ENCODE measurements at places on chromosomes 7 and 10.

DNA sequence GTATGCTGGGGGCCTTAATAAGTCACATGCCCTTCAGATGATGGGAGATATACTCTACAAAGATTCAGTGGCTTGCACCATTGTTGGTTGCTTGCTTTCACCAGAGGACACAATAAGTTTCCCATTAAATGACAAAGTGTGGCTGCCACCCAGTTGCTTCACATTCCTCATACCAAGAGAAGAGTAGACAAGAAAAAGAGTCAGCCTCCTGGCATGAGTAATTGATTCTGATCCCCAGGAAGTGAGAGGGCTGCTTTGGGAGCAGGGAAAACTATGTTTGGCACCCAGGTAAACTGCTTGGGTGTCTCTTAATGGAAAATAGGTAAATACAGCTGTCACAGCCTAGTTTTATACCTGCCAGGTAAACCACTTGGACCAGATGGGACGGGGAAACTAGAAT lies 66.7 kb upstream of the IL6 start:
- no peak for DNase-seq

DNA sequence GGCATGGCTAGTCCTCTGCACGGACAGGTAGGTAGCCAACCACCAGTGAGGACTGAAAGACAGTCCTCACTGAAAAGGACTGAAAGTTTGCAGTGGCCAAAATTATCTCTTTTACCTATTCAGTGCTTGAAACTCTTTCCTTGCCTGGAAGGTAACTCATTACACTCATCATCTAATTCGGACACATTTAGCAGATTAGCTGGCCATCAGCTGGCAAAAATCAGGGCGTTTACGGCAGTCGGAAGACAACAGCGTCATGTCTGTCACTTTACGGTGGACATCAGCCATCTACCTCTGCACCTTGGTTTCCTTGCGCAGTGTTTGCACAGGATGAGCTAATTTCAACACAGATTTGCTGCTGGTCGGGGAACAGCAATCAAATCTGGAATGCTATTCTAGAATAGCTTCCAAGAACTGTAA lies 740 bp downstream of the ANXA7 start:
- no peak for DNase-seq

DNA sequence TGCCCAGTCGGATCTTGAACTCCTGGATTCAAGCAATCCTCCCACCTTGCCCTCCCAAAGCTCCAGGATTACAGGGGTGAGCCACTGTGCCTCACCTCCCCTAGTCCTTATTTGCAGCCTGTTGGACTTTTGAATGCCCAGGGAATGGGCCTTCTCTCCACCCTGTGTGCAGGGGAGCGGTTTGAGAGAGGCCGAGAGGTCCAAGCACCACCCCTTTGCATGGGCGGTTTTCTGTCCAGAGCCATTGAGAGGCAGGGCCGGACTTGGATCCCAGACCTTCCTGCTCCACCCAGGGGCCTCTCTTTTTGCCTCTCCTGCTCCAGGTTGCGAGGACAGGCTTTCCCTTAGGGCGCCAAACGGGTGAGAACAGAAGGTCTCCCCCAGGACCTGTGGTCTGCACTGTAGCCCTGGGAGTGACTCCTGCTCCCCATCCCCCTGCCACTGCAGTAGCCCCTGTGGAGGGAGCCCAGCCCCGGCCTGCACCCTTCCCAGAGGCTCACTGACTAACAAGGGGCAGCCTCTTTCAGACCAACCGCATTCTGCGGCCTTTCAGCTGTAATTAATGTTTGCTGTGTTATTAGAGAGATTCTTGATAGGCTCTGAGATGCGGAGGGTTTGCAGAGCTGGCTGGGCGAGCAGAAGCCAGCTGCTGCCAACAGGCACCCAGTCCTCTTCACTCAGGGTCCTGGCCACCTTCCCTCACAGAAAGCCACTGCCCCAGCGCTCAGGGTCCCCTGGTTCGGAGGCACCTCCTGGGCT lies 57.9 kb downstream of the ELFN1 start:
- DNase-seq = no peak

DNA sequence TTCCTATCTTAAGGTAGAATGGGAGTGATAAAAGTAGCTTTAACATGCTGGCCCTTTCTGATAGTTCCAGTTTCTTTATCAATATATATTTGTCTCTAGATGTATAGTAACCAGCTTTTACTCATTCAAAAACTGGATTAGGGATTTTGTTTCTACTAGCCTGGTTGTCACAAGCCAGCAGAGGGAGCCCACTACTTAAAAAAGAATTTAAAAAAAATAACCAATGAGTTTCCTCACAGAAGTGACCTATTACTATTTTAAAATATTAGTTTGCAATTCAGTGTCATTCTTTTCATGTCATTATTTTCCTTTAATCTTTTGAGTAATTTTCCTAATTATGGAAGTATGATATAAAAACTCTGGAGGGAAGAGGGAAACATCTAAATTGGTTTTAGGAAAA lies 142.1 kb downstream of the PHTF2 start:
- DNase-seq = no peak

GRCh38 chr10:129883626-129884397 lies 80.3 kb downstream of the EBF3 start:
- DNase-seq = no peak

GRCh38 chr7:50558294-50559053 lies 6.7 kb downstream of the DDC start:
- DNase-seq = no peak

GRCh38 chr10:110600487-110601101 lies 33.1 kb downstream of the SMC3 start:
- DNase-seq = no peak

GRCh38 chr10:88835910-88836221 lies 15.8 kb downstream of the ANKRD22 start:
- no peak for DNase-seq

GRCh38 chr10:125848371-125848770 lies 25.0 kb downstream of the BCCIP start:
- no peak for DNase-seq

- no peak for DNase-seq
Observed at GRCh38 chr7:152751449-152752141, 8.0 kb upstream of the ACTR3B start.

GRCh38 chr7:70870349-70870748 lies 261.6 kb upstream of the GALNT17 start:
- no peak for DNase-seq

DNA sequence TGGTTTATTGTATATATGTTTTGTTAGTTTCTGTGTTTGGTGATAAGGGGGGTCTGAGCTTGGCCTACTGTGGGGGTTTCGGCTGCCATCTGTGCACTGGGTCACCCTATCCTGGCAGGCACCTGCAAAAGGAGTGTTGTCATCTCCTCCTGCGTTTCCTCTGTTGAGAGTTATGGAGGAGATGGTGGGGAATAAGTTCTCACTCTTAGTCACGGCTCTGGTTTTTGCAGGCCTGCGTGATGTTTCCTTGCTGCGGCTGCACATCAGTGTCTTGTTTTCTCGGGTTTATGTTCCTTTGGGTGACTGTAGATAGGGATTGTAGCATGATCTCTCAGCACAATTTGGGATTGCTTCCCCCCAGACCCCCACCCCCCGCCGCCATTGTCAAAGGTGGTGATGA lies 36.8 kb downstream of the CCM2 start:
- no peak for DNase-seq

GRCh38 chr10:110919349-110919931 lies at the start of gene SHOC2:
TSS of gene SHOC2 (plus strand) at chr10:110919604. CDS start at chr10:110964359, 44,755 bp downstream.
- peak; percentile 99 for DNase-seq

DNA sequence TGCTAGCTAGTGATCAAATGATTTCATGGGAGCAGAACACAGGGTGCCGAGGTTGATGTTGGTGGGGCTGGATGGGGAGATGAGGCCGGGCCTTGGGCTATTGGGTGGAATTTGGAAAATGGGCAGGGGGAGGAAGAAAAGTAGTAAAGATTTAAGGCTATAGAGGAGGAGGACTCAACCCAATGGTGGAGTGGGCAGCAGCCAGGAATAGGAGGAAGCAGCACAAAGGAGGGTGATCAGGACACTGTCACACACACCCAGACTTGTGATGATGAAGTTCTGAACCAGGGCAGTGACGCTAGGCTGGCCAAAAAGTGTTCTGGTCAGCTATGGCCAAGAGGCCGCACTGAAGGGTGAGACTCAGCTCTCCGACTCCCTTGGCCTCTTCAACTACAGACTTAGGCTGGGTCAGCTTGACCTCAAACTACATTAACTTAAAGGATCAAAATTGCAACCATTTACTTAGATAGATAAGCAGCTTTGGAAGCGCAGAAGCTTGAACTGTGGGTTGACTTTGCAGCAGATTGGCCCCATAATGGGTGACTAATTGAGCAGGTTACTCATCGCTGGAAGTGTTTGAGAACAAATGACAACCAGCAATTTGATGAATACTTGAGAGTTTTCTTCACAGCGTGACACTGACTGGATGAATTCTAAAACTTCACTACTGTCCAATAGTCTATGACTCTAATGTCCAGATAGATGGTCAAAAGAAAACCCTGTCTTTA lies 29.4 kb upstream of the GPR26 start:
- DNase-seq = no peak

- no peak for DNase-seq
Observed at GRCh38 chr10:132433671-132434340, 36.8 kb downstream of the PWWP2B start.

- no peak for DNase-seq
Observed at GRCh38 chr10:120421250-120421649, 35.8 kb upstream of the PLPP4 start.

DNA sequence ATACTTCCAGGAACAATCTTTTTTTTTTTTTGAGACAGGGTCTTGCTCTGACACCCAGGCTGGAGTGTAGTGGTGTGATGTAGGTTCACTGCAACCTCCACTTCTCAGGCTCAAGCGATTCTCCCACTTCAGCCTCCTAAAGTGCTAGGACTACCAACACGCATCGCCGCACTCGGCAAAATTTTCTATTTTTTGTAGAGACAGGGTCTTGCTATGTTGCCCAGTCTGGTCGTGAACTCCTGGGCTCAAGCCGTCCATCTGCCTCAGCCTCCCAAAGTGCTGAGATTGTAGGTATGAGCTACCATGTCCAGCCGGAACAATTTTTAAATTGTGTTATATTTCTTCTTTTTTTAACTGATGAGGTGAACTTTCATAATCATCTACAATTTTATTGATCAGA lies 2.1 kb downstream of the ZNF511 start:
- DNase-seq = no peak

DNA sequence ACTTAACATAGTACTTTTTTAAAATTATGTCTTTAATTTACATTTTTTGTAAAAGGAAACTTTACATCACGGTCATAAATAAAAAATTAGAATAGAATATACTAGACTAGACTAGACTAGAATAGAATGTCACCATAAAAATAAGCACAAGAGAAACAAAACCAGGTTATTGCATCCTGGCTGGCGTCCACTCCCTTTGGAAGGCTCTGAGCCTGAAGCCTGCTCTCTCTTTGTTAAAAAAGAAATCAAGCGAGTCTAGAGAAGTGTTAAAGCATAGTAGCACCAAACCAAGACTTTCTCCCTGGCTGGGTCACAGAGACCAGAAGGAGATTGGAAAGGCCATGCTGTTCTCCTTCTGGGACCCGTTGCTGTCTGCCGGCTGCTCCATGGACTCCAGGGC lies 104.6 kb downstream of the C10orf105 start:
- no peak for DNase-seq

DNA sequence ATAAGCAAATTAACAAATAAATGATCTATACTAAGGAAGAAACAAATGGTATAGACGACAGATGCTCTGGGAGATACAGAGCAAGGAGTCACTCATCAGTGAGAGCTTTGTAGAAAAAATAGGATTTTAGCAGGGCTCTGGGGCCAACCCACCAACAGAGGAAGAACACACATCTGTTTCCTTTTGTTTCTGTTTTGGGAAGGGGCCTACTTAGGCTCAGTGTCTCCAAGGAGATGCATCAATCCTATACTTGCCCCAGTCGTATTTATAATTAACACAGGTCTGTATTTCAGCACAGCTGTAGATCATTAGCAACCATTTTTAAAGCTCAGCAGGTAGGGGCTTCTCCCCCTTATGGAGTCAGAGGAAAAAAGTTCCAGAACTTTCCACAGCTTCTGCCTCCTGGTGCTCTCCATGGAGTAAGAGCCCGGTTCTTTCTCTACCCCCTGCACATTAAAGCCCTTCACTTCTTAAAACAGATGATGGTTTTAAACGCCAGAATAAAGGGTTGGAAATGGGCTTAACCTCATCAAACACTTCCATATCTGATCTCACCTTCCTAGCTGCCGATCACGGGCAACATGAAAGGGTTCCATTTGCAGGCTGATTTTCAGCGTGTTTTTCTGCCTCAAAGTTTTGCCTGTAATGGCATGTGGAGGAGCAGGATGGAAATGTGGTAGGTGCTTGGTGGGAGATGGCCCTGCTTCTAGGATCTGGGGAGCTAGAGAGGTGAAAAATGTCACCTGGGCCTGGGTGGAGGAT lies 291.7 kb downstream of the TCF7L2 start:
- DNase-seq = no peak

DNA sequence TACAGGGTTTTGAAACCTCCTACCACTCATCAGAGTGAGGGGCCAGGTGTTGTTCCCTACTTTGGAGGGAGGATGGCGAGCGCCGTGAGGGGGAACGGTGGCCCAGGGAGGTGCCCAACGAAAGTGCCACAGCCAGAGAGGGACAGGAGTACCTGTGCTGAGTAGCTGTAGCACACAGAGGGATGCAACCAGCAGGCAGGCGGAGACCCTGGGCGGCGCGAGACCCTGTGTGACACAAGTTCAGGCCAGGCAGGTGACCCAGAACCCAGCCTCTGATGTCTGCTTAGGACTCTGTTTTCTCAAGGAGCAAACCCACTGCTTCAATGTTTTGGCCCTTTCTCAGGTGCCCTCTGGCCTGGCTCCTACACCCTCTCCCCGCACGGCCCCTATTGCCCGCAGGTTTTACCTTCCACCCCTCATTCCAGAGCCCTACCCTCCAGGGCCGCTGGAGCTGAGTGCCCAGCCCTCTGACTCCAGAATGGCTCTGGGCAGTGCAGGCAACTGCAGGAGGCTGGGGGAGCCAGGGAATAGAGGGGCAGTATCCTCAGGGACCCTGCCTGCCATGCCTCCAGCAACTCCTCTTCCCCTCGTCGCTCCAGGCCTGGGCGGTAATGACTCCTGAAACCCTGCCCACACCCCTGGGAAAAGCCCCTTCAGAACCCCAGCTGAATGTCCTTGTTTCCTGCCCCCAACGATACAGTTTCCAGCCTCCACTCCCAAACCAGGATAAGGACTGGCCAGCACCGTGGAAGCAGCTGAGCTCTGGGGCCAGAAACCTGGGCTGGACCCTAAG lies 164.1 kb upstream of the RHEB start:
- no peak for DNase-seq

- DNase-seq = no peak
Observed at GRCh38 chr10:29124864-29125263, 164.0 kb upstream of the LYZL1 start.

GRCh38 chr10:117734731-117735405 lies 192.3 kb downstream of the EMX2 start:
- no peak for DNase-seq

- DNase-seq = no peak
Observed at GRCh38 chr7:140082770-140083169, 20.0 kb upstream of the PARP12 start.
